ENCODE measurements at places on chromosomes 16 and 17.

GRCh38 chr17:62876673-62877405 lies 68.7 kb upstream of the MARCHF10 start:
- DNase-seq, result no peak

- no peak for DNase-seq
Measured at GRCh38 chr16:23837553-23838308, 1.9 kb downstream of the PRKCB start.

DNA sequence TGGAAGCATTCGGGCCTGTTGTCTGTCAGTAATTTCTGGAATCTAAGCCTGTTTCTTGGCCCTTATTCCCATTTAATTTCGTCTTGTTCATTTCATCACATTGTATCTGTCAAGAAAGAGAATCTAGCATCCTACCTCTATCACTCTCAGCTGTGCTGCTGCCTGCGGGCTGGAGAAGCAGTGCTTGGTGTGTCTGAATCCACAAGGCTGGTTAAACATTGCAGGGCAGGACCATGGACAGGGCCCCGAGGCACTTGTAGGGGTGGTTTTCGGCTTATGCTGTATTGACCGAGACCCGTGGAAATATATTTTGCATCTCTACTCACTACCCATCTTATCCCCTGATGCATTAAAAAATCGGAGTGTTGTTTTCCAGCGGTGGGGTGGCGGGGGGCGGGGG lies 3.1 kb downstream of the RAB11FIP4 start:
- DNase-seq, result no peak

GRCh38 chr17:7651097-7651664 lies 455 bp downstream of the ATP1B2 start:
- DNase-seq, result no peak

- DNase-seq, result no peak
Measured at GRCh38 chr16:85515830-85516397, 97.2 kb upstream of the GSE1 start.

GRCh38 chr17:44847586-44847985 lies at the start of gene HIGD1B:
TSS of gene HIGD1B (plus strand) at chr17:44847883. CDS start at chr17:44848153, 270 bp downstream.
- no peak for DNase-seq

DNA sequence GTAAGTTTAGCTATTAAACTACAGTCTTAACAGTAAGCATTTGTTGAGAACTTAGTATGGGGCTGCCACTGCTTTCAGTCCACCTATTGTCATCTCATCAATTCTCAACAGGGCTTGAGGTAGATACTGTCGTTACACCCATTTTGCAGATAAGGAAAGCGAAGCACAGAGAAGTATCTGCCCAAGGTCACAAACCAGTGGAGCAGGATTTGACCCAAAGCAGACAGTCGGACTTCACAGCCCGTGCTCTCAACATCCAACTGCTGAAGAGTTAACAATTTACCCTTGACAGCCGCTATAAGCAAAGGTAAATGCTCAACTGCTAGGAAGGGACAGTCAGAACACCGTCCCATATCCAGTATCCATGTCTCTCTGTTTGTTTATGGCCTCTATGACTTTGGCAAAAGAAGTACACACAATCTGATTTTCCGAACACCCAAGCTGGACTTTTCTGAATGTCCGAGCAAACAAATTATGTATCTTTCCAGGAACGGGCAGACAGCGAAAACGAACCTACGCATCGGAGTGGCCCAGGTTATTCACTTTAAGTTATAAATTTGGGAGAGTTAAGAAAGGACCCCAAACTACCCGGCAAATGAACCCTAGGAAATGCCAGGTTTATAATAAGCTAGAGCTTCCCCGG lies 1.2 kb downstream of the SIAH1 start:
- no peak for DNase-seq

GRCh38 chr17:65564793-65565192 lies 3.3 kb upstream of the AXIN2 start:
- DNase-seq, result no peak

- no peak for DNase-seq
Measured at GRCh38 chr16:14609716-14610115, 20.3 kb downstream of the PARN start.

GRCh38 chr16:9978160-9978725 lies 204.0 kb downstream of the GRIN2A start:
- DNase-seq, result no peak

GRCh38 chr17:74053712-74054078 lies 149.8 kb upstream of the RPL38 start:
- DNase-seq, result no peak
